ENCODE measurements at places on chromosomes 11 and 22.

DNA sequence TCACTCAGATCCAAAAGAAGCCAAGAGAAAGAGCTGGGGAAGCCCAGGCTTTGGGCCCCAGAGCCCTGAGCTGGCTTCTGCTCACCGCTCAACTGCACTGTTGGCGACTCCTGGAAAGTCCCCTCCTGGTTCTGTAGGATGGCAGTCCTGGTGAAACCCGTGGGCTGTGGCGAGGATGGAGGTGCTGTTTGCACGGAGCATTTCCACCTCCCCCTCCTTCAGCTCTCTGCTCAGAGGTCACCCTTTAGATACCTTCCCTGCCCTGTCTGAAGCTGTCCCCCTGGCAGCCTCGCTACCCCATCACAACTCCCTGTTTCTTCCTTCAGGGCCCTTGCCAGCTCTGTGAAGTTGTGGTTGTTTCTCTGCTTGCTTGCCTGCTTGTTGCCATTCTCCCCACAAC is 97.8 kb downstream of the MYO18B start:
- DNase-seq: no peak

DNA sequence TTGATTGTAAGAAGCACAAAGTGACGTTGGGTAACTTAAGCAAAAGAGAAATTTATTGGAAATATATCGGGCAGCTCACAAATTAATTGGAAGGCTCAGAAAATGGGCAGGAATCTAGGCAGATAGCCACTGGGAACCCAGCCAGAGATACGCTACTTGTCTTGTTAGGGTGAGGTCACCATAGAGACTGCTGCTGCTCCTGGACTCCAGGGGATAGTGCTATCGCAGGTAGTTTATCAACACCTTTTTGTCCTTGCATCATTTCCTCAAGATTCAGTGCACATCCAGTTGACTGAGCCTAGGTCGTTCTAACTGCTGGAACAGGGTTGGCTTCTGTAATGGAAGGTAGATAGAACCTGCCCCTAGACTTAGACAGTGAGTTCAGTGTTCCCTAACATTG is 19.6 kb downstream of the AMOTL1 start:
- DNase-seq: no peak

DNA sequence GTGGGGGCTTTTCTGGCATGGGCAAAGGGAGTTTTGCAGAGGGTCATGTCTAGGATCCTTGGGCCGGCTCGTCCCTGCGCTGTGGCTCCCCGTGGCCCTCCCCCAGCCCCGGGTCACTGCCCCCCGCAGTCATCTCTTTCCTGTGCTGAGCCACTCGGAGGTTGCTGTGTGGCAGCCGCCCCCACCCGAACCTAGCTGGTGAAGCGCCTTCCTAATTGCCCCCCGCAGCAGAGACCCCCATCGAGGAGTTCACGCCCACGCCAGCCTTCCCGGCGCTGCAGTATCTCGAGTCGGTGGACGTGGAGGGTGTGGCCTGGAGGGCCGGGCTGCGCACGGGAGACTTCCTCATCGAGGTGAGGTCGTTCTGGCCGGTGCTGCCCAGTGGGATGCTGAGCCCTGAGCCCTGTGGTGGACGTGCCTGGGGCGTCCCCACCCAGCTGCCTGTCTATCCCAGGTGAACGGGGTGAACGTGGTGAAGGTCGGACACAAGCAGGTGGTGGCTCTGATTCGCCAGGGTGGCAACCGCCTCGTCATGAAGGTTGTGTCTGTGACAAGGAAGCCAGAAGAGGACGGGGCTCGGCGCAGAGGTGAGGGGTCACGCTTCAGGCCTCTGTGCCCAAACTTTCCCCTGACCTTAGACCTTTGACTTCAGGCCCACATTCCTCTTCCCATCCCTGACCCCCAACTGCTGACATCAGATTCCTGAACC is 32.0 kb downstream of the SHANK3 start:
- no peak for DNase-seq

DNA sequence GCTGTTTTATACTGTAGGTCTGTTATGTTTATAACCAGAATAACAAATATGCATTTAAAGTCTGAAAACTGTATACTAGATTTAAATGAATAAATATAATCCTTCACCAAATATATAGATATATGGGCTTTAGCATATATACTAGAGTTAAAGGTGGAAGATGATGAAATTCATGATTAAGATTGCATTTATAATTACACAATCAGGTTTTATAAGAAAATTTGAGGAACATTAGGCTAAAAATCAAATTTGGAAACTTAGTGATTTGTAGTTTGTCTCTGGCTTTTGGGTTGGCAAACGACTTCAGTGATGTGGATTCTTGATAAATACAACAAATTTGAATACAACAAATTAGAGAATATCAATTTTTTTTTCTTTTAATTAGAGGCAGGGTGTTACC is 10.0 kb downstream of the BCL2L13 start:
- DNase-seq: no peak

DNA sequence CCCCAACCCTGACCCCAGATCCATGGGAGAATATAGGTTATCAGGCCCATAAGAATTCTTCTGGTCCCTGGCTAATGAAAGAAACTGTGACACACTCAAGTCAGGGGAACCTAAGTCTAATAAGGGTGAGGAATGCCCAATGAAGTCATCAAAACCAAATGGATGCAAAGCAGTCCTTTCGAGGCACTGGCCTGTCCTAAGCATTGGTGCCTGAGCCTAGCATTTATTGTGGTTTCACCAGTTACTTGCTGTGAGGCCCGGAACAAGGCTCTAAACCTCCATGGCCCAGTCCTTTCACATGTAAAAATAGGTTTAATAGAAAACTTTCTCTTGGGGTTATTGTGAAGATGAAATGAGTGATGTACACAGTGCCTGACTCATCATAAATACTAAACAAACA is 712.6 kb downstream of the DLG2 start:
- DNase-seq: no peak

GRCh38 chr22:37273126-37273845 is 9.0 kb upstream of the CYTH4 start:
- DNase-seq: peak; percentile 29

- no peak for DNase-seq
These were observed 10.9 kb upstream of the NEAT1 start for GRCh38 chr11:65411681-65412070.

DNA sequence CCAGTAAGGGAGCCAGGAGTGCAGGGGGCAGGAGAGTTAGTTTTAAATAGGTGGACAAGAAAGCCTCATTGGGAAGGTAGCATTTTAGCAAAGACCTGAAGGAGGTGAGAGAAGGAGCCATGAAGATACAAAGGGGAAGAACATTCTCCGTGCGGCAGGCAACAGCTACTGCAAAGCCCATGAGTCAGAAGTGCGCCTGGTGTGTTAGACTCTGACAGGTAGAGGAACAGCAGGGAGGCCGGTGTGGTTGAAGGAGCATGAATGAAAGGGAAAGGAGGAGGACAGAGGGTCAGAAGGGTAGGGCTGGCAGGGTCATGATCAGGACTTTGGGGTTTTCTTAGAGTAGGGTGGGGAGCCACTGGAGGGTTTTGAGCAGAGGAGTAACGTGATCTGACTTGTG is 34.5 kb upstream of the PAMR1 start:
- no peak for DNase-seq

GRCh38 chr11:100512475-100512874 is 174.6 kb upstream of the ARHGAP42 start:
- no peak for DNase-seq

GRCh38 chr11:48033918-48034341 is 53.6 kb downstream of the PTPRJ start:
- no peak for DNase-seq

- no peak for DNase-seq
These were observed 8.5 kb downstream of the MARK2 start for GRCh38 chr11:63847363-63847762.

DNA sequence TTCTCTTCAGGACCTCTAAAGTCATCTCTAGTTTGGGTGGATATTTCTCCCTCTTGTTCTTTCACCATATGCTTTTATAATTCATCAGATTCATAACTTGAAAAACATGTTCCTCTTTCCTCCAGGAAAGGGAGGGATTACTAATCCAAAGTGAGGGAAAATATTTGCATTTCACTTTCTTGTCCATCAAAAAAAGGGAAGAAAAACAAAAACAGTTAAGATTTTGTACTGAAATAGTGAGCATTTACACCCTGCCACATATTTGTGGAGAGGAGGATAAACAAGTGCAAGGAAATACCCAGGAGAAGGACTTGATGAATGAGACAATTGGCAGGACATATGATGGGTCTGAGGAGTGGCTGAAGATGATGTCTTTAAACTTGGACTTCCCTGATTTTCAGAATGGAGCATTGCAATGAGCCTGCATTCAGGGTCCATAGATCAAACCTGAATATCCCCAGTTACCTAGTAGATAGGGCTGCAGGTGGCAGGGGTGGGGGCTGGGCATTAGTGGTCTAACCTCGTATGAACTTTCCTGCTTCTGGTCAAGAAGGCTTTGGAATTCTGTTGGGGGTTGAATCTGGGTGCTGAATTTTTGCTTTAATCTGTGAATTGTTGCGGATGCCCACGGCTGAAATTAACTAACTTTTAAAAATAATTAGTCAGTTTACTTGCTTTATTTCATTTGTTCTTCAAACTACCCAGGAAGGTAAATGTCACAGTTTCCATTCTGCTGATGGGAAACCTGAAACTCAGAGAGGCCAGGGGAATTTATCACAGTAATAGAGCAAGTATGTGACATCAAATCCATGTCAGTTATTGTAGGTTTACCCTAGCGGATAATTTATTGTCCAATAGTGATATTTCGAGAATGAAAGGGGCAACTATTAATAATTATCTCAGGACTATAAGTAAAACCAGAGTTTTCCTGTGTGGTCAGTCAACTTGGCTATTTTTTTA is 36.9 kb upstream of the TMEM123 start:
- no peak for DNase-seq

DNA sequence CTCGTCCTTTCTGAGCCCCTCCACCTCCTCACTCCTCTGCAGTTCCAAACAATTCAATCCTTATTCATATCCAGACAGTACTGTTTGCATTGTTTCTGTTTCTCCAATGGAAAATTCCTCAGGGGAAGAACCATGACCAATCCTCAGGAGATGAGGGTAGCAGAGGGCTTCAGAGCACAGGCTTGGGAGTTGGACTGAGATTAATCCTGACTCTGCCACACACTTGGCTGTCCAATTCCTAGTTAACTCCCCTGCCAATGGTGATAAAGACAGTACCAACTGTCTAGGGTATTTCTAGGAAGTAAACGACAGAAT is 58.0 kb downstream of the MICAL3 start:
- no peak for DNase-seq

GRCh38 chr22:37032134-37032534 is 12.6 kb downstream of the MPST start:
- DNase-seq: no peak

DNA sequence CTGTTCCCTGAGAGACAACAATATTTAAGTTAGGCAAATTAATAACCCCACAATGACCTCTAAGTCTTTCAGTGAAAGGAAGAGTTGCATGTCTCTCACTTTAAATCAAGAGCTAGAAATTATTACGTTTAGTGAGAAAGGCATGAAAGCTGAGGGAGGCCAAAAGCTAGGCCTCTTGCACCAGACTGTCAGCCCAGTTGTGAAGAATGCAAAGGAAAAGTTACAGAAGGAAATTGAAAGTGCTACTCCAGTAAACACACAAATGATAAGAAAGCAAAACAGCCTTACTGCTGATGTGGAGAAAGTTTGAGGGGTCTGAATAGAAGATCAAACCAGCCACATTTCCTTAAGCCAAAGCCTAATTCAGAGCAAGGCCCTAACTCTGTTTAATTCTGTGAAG is 45.0 kb downstream of the BBOX1 start:
- no peak for DNase-seq

GRCh38 chr11:27028561-27028965 is 12.1 kb upstream of the BBOX1 start:
- no peak for DNase-seq

DNA sequence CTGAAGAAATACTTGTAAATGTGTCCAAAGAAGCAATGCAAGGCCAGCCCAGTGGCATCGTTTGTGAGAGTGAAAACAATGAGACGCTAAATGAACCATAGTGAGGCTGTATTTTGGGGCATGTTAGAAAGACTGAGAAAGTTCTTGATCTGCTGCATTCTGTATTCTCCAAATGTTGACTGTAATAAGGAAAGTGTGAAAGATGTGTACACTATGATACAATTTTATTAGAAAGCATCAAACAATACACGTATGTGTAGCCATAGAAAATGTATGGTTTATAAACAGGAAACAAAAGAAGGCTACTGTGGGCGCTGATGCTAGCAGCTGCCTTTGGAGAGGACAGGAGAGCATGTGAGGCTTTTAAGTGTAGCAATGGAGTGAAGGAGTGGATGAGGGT is 233.5 kb upstream of the E2F8 start:
- no peak for DNase-seq

- no peak for DNase-seq
These were observed 56.6 kb downstream of the LRRC32 start for GRCh38 chr11:76613901-76614300.

- DNase-seq: no peak
These were observed 162.9 kb upstream of the ZBED5 start for GRCh38 chr11:11020747-11021149.

GRCh38 chr22:45009606-45010531 is at the start of gene PHF21B:
Gene PHF21B, minus strand, starts transcription at chr22:45010005. Its CDS starts 456 bp downstream, at chr22:45009549.
- DNase-seq: peak; percentile 54

GRCh38 chr11:12052676-12053605 is 44.5 kb upstream of the DKK3 start:
- DNase-seq: no peak

DNA sequence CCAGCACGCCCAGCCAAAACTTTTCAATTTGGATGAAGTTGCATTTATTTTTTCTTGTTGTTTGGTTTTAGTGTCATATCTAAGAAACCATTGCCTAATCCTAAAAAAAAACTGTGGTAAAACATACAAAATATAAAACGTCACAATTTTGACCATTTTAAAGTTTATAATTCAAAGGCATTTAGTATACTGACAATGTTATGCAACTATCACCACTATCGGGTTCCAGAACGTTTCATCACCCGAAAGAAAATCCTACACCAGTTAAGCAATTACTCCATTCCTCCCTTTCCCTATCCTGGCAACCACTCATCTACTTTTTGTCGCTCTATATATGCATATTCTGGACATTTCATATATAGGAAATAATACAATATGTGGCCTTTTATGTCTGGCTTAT is 30.5 kb upstream of the PHOX2A start:
- DNase-seq: no peak

DNA sequence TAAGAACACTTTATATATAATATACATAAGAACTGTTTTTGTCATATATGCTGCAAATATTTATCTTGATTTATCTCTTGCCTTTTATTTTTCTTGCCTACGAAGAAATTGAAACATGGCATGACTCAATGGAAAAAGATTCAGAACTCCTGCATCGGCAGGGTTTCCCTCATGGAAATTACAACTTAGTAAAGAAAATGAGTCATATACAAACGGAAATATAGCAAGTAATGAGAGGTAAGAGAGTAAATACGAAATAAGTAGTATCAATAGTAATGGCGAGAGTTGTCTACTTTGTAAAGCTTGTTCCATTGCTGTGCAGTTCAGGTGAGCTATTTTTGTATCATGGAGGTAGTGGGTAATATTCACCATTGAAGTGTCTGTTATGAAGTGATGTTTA is 350.4 kb downstream of the DDX10 start:
- DNase-seq: peak; percentile 49

- no peak for DNase-seq
These were observed 59.0 kb upstream of the TBCEL start for GRCh38 chr11:120964857-120965256.
